ENCODE measurements at places on chromosomes 2 and 18.

GRCh38 chr2:173150963-173151362 is 75.3 kb downstream of the MAP3K20 start:
- DNase-seq: no peak

DNA sequence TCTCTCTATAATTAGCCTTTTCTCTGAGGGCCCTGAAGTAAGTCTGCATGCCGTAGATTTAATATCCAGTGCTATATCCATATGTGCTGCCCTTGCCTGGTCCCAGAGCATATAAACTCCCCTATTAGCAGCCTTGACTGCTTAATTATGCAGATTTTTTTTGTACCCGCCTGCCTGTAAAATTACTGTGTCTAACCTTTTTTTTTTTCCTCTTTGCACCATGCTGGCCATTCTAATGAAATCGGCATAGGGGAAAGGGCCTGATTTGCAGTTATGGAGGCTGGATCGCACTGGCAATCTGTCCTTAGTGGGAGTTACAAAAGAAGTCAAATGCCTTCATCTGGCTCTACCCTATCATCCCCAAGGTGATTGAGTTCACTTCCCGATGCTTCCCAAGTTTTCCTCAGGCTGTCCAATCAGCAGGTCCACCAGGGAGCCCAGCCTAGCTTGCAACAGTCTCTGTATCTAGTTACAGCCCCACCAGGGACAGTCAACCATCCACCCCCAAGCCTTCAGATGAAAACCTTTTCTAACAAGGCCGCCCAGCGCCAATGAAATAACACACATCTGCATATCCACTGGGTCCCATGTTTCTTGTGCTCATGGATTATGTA is 239.0 kb downstream of the ZNF521 start:
- no peak for DNase-seq

- no peak for DNase-seq
These were observed 119.2 kb upstream of the SLC39A10 start for GRCh38 chr2:195537811-195538210.

DNA sequence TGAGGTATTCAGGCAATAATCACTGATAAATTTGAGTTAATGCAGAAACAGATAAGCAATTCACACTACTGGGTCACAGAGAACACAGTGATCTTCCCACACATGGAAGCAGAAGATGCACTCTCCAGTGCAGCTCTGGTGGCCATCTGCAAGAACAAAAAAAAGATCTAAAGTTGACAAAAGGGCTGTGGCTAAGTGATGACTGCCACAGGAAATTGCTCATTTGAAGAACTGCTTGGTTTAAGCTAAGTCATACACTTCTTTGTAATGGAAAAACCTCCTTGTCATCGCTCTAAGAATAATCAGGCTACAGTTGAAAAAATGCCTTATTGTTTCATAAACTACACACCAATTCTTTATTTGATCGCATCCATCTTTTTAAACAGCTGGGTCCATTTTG is 115.1 kb downstream of the DTNB start:
- peak; percentile 7 for DNase-seq

DNA sequence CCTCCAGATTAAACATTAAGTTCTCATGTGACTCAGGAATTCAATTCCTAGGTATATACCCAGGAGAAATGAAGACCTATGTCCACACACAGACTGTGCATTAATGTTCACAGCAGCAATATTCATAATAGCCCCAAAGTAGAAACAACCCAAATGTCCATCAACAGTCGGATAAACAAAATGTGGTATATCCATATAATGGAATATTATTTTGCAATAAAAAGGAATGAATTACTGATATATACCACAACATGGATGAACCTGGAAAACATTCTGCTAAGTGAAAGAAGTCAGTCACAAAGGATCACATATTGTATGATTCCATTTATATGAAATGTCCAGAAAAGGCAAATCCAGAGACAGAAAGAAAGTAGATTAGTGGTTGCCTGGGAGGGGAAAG is 20.5 kb downstream of the PELI1 start:
- DNase-seq: no peak

- no peak for DNase-seq
These were observed 179.0 kb downstream of the FAM210A start for GRCh38 chr18:13547347-13547746.

DNA sequence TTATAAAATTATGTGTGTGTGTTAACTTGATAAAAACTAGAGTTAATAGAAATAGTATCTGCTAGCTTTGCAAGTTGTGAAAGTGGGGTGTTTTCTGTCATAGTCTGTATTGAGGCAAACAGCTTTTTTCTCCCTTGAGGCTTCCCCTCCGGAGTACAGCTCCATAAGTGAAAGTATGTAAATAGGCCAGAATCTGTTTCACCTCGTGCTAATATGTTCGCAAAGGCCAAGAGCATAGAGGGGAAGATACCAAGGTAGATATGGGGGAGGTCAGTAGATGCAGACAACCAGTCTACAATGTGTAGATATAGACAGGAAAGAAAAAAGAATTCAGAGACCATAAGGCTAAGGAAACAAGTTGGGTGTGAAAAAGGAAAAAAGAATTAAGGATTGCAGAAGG is 72.9 kb downstream of the PTRHD1 start:
- DNase-seq: no peak

DNA sequence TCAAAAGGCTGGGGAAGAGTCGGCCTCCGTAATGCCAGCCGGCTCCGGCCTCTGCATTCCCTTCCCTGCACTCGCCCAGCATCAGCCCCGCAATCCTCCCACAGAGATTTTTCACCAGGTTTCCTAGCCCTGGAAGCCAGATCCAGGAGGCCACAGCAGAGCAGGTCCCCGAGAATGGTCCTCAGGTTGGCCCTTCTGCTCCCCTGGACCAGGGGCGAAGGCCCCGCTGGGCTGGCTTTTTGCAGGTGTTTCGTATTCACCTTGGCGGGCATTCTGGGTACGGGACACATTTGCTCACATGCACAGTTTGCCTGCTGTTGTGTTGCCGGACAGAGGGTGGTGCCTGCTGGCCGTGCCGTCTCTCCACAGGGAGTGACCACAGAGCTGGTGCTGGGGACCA is 309.5 kb downstream of the NDUFA10 start:
- no peak for DNase-seq

DNA sequence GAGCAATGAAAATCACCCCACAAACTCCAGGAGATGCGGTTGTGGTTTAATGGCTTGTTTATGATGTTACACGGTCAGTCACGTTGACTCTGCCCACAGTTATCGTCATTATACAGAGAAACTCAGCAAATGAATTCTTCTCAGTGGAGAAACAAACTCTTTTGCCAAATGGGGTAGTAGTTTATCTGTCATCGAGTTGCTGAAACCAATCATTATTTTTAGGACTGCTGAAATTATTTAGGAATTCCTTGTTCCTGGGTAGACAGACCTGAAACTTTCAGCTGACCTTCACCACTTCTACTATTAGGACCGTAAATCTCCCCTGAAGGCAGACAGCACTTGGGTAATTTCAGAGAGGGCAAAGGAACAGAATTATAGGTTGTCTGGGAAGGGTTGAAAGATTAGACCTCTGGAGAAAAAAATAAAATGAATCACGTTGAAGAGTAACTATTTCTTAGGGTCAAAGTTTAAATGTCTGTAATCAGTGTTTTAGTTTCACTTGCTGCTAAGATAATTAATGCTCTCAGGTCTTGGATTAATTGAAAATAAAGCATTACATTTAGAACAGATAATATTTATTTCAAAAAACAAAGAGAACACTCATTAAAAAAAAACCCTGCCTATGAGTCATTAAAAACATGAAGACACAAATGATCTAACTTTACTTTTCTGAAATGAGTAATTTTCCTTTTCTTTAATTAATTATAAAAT is 52.1 kb upstream of the LYPD6 start:
- no peak for DNase-seq

DNA sequence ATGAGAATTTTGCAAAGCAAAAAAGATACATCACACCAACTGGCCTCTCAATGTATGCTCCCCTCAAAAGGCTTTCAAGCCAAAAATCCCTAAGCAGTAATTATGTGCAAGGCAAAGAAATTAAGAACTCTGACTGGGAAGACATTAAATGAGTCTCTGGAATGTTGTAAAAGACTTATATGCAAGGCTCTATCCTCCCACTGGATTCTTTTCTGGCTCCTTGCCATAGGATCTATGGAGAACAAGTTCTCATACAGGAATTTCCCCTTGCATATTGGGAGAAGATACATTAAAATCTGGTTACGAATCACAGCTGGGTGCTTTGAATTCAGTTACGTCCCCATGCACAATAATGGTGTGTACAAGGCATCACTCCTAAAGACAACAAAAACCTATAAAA is 73.4 kb upstream of the ATL2 start:
- DNase-seq: no peak

DNA sequence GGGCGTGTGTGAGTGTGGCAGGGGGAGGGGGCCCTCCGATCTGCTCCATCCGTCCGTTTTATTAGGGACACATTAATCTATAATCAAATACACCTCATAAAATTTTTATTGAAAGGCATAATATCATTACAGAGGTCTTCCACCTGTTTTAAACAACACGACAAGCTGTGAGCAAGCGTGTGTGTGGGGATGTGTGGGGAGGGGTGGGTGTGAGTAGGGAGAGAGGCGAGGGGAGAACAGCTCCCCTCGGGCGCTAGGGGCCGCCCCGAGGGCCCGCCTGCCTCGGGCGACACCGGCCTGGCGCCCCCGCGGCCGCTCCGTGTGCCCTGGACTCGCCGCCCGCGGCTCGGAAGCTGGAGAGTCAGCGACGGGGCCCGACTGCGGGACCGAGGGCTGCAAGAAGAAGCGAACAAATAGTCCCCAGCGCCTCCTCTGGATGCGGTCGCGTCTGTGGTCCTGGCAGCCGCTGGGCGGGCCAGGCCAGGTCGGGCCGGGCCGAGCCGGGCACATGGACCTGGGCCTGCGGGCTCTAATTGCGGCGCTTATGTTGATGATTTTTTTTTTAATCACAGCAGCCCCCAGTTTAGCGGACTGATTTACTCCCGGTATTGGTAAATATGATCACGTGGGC is 352 bp upstream of the HOXD9 start:
- no peak for DNase-seq

DNA sequence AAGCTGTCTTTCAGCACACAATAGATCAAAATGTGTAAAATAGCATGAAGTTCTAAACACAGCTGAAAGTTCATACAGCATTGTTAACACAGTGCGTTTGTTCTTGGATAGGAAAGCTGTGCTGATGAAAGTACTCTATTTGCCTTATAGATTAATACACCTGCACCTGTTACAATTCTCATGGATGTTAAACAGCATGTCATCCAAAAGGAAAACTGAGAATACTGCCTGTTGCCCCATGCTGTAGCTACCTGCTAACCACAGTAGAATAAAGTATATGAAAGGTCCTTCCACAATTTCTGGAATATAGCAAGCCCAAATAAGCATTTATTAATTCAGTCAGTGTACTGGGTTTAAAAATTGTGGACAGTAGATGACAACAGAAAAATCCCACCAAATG is 166.7 kb upstream of the DTNA start:
- no peak for DNase-seq

DNA sequence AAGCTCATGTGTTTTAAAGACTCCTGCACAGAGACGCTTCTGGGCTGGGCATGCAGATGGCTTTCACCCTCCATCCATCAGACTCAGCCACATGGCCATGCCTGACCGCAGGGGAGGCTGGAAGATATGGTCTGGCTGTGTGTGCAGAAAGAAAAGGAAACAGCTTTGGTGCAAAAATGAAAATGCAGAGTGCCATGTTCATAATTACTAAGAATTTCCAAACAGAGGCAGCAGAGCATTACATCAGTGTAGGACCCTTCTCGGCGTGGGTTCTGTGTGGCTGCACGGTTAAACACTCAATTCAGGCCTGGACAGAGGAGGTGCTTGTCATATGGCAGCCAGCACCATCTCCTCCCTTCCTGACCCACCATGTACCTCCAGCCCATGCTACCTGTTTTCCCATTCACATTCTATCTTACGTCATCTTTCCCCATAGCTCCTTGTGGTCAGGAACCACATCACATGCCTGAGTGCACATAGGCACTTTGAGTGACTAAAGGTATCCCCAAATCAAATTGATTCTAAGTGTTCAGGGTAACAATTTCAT is 200.3 kb upstream of the ID2 start:
- no peak for DNase-seq

GRCh38 chr2:18910843-18911242 is 321.5 kb upstream of the NT5C1B start:
- no peak for DNase-seq

DNA sequence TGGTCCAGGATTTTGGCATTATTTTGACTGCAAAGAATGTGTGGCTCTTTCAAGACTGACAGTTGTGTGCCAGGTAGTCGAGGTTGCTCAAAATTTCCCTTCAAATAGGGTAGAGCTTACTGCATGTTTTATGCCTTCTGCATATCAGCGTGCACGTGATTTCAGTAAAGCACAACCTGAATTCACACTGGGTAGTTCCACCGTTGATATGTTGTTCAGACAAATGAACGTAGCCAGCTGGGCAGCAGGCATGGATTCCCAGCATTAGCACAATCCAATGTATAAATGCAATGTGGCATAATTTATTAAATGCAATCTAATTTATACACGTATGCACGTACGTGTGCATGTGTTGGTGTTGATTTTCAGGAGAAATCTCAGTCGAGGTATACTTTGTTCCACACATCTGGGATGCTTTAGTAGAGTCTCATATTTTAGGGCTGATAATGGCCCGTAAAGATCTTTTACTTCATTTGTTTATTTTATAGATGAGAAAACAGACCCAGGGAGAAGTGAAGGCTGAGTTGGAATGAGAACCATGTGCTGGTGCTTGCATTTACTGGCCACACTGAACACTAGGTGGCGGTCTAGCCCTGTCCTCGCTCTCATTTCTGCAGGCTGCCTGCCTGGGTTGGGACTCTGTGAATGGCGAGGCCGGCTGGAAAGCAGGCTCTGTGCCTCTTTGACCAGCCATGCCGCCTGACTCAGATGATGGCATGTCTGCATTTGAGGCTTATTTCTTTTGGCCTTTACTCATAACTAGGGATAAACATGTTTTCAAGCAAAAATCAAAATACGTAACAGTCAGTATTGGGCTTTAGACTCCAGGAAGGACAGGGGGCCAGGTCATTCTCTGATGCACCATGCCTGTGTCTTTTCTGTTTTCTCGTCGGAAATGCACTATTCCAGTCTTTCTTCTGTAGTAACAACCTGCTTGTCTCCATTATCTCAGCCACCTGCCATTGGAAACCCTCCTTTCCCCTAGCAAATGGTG is 120.4 kb downstream of the RNF144A start:
- DNase-seq: peak; percentile 55

GRCh38 chr2:112924360-112924759 is 13.4 kb downstream of the IL37 start:
- DNase-seq: no peak

DNA sequence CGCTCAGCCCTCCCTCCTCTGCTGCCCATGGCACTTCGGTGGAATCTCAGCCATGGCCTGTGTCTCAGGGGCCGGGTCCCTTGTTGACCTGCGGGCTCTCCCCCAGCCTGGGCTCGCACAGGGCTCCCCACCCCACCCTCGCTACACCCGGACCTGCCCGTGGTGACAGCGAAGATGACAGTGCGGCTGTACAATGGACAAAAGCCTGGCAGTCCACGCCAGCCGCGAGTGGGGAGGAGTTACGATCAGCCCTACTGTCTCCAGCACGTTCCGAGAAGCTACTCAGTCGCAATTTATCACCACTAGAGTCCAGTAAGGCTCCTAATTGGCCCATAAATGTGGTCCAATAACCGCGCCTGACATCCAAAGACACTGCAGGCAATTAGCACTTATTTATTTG is 31.6 kb downstream of the GBX2 start:
- no peak for DNase-seq

- DNase-seq: no peak
These were observed 11.8 kb downstream of the MTX2 start for GRCh38 chr2:176280867-176281658.

GRCh38 chr2:218547978-218548377 is 20.2 kb downstream of the USP37 start:
- no peak for DNase-seq

- DNase-seq: no peak
These were observed 101.4 kb downstream of the MYO5B start for GRCh38 chr18:50093366-50094064.
